Activated CD8-positive, alpha-beta memory T cell treated with anti-CD3 and anti-CD28 coated beads, Interleukin-2, amount 10 ng/mL, durations not matched to agents 7 days and 5 days (primary cell): ENCODE measurements at places on chromosomes 1 and 21. TPM values are rescaled to one million over a fixed set of nuclear protein-coding genes. Genes with fewer than 3 reads are reported as not detected.

Gene SFPQ
- total RNA-seq: 344 TPM

Gene PCP4L1
- total RNA-seq: not detected

DNA sequence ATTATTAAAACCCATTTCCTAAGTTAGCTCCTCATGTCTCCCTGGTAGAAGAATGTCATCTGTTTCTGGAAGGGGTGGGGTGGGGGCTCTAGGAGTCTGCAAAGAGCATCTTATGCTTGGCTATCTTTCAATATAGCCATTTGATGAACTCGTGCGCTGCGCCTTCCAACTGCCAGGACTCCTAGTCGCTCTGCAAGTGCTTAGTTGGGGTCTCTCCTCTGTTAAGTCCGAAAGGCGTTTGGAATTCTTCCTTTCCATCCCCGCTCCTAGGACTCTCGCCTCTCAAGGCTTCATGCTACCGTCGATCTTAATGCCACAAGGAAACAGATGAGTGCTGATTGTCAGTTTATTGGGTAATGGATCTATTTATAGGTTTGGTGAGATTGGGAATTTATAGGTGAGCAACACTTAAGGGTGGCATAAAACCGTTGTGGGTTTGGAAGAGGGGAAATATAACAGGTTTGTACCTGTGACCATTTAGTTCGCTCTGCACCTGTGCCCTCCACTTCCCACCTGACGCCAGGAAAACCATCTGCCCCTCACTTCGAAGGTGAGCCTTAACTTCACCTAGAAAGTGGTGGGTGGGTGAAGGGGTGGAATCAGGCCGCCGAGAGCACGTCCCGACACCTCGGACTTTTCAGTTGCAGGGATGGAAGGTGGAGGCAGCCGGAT, 1.1 kb downstream of the KCNH1 start:
- no peak for DNase-seq

DNA sequence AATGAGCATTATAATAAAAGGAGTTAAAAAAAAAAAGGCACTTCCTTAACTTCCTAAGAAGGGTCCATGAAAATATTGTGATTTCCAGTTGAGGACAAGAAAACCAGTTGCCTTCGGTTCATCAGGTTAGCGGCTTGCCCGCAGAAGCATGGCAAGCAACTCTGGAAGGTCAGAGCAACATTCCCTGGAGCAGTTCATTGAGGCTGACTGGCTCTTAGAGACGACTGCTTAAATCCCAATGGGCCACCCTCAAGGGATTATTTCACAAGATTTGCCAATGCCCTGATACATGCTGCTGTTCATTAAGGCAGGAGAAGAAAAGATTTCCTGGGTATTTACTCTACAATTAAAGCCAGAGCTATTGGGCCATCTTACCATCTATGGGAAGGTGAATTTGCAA, 29.0 kb upstream of the CASQ2 start:
- DNase-seq: no peak

DNA sequence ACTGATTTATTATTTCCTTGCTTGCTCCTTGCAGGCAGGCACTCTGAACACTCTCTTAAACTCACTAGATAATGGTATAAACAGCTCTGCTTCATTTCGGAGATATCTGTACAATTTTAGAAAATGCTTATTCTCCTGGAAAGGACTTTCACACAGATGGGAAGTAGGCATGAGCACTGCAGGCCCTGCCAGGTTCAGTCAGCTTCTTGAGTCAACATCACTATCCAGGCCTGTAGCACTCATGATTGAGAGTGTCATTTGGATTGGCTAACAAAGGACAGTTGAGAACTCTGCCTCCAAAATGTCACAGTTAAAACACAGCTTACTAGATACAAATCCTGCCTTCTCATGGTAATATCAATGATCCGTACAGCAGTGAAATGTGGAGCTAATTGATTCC, 181.9 kb downstream of the CYYR1 start:
- no peak for DNase-seq
